Ovary (tissue), 10 donors: ENCODE measurements at places on chromosomes 6 and 20. TPM values are rescaled to one million over a fixed set of nuclear protein-coding genes. Genes with fewer than 3 reads are reported as not detected.
A peak's percentile ranks its signal among the peaks of the same experiment; 100 is the strongest.

The PAX1 gene
- not detected for total RNA-seq

The C20orf96 gene
- total RNA-seq: 10.1 TPM

The FLOT1 gene
- total RNA-seq: 108 TPM

The F13A1 gene
- 80.9 TPM for total RNA-seq

The RHAG gene
- total RNA-seq: not detected

The VGLL2 gene
- not detected for total RNA-seq

The FRK gene
- 3.2 TPM for total RNA-seq

The TOX2 gene
- total RNA-seq: 1.1 TPM

The SLC32A1 gene
- not detected for total RNA-seq

GRCh38 chr6:150194195-150194594, 51.4 kb downstream of the PPP1R14C start:
- no peak for DNase-seq
- no peak overlapping the region for H3K27ac ChIP-seq
- peaks cover 2% of the 10 kb centered on the region for H3K4me1 ChIP-seq
- no peaks in the 10 kb centered on the region for H3K27me3 ChIP-seq
- H3K36me3 ChIP-seq: no peaks in the 10 kb centered on the region

- H3K27ac ChIP-seq: no peak overlapping the region
- no peak for DNase-seq
- H3K36me3 ChIP-seq: no peaks in the 10 kb centered on the region
- no peak overlapping the region for H3K4me3 ChIP-seq
- no peaks in the 10 kb centered on the region for H3K4me1 ChIP-seq
- no peaks in the 10 kb centered on the region for H3K27me3 ChIP-seq
These were observed 192.0 kb downstream of the PREX1 start for GRCh38 chr20:48635791-48636267.

GRCh38 chr6:53730767-53731166, 64.0 kb upstream of the LRRC1 start:
- no peaks in the 10 kb centered on the region for H3K27me3 ChIP-seq
- H3K36me3 ChIP-seq: no peaks in the 10 kb centered on the region
- no peak for DNase-seq
- H3K4me1 ChIP-seq: peaks cover 3% of the 10 kb centered on the region
- no peak overlapping the region for H3K27ac ChIP-seq

DNA sequence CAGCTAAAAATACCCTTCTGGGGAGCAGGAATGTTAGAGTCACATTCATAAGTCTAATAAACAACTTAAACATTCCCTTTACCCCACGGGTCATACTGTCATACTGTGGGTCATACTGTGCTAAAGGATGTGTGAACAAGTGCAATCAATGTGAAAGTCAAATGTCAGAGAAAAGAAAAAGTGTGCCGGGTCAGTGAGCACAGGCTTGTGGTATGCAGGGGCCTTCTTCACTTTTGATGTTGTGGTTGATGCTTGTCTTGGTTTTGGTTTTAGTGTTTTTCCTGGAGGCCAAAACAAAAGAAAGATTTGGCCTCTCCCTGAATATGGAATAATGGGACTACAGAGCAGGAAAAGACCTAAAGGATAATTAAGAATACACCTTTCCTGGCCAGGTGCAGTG, 267.9 kb upstream of the PLN start:
- H3K27ac ChIP-seq: no peak overlapping the region
- H3K36me3 ChIP-seq: no peaks in the 10 kb centered on the region
- no peaks in the 10 kb centered on the region for H3K27me3 ChIP-seq
- no peaks in the 10 kb centered on the region for H3K4me1 ChIP-seq
- DNase-seq: no peak
- H3K4me3 ChIP-seq: no peak overlapping the region

GRCh38 chr6:11706171-11706570, 72.4 kb downstream of the ADTRP start:
- no peak overlapping the region for H3K4me3 ChIP-seq
- H3K4me1 ChIP-seq: no peaks in the 10 kb centered on the region
- no peaks in the 10 kb centered on the region for H3K36me3 ChIP-seq
- no peaks in the 10 kb centered on the region for H3K27me3 ChIP-seq
- no peak for DNase-seq

- H3K4me1 ChIP-seq: no peaks in the 10 kb centered on the region
- H3K27me3 ChIP-seq: no peaks in the 10 kb centered on the region
- H3K36me3 ChIP-seq: no peaks in the 10 kb centered on the region
- no peak overlapping the region for H3K4me3 ChIP-seq
- no peak overlapping the region for H3K27ac ChIP-seq
These were observed 28.4 kb downstream of the LYRM2 start for GRCh38 chr6:89610149-89610642.

DNA sequence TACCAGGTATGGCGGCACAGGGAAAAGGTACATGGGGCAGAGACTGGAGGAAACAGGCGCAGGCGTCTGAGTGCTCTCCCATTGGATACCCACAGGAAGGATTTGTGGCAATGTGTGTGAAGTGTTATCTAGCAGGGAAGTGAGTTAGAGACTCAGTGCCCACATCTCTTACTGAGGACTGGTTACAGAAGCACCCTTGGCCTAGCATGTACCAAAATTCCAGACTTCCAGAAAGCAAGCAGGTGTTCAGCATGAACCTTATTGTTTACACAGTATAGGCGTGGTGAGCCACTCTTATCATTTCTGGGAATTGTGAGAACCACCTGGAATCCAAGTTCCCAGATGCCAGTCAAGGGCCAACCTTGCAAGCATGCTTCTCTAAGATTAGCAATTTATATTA, 14.2 kb downstream of the MANBAL start:
- DNase-seq: no peak
- H3K36me3 ChIP-seq: no peaks in the 10 kb centered on the region
- peaks cover 11% of the 10 kb centered on the region for H3K4me1 ChIP-seq
- H3K27me3 ChIP-seq: no peaks in the 10 kb centered on the region

DNA sequence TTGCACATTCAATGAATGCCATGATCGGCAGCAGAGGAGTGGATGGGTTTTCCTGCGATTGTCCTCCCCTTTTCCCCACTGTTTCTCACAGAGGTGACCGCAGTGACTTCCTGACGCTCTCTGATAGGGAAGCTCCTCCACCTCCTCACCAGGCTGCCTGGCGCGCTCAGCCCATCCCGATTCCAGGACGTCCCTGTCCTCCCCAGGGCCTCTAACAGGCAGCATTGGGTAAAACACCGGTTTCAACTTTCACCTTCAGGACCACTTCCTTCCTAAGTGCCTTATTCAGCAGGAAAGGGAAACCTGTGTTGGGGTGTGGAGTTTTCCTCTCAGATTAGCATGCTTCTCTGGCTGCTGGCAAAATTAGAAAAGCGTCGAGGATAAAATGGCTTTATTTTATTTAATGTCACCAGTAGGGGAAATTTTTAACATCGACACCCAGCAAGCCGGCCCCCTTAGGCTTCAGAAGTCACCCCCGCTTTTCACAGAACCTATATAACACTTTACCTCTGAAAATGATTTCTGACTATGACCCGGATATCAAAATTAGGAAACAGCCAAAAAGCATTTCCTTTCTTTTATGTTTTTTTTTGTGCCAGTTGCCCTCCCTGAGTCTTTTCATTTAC, 570.4 kb upstream of the GJE1 start:
- no peaks in the 10 kb centered on the region for H3K27me3 ChIP-seq
- H3K4me3 ChIP-seq: peak overlapping the region; percentile 13
- DNase-seq: peak; percentile 30
- no peaks in the 10 kb centered on the region for H3K36me3 ChIP-seq
- H3K4me1 ChIP-seq: no peaks in the 10 kb centered on the region

GRCh38 chr6:39731565-39731964, 6.4 kb upstream of the KIF6 start:
- H3K27ac ChIP-seq: no peak overlapping the region
- H3K36me3 ChIP-seq: no peaks in the 10 kb centered on the region
- H3K4me1 ChIP-seq: no peaks in the 10 kb centered on the region
- no peaks in the 10 kb centered on the region for H3K27me3 ChIP-seq
- H3K4me3 ChIP-seq: no peak overlapping the region
- DNase-seq: no peak

DNA sequence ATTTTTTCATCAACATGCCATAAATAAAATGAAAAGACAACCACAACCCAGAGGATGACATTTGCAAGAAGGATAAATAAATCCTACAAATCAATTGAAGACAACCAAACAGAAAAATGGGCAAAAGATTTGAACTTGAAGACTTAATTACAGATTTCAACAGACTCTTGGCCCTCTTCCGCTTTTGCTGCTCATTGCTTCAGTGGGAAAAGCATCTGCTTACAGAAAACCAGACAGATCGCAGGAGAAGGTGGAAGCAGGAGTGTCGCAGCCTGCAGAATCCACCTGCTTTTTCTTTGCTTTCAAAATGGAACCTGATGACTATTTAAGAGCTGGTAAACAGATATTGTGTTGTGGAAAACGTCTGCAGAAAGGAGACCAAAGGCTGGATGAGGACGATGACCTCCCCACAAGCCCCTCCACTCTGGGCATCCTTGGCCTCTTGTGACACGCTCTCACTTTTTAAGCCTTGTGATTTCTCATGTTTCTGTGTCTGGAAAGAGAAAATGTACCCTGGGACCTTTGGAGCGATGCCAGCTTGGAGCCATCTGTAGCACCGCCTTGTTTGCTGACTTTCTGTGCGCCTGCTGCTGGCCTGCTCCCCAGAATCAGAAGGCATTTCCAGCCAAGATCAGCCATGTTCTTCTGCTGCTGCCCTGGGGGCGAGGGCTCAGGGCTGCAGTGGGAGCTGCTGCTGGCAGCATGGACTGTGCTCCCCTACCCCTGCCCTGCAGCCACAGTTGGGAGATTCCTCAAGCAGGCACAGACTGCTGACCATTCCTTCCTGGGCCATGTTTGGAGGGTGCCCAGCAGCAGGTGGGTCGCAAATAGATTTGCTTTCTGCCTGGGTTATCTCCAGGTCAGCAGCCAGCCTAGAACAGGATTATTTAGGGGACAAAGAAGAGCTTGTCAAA, 3.6 kb upstream of the CSTL1 start:
- H3K4me3 ChIP-seq: no peak overlapping the region
- H3K36me3 ChIP-seq: no peaks in the 10 kb centered on the region
- peak; percentile 64 for DNase-seq
- no peak overlapping the region for H3K27ac ChIP-seq
- H3K27me3 ChIP-seq: no peaks in the 10 kb centered on the region

GRCh38 chr6:163725008-163725941, 310.8 kb downstream of the QKI start:
- H3K4me3 ChIP-seq: no peak overlapping the region
- H3K4me1 ChIP-seq: no peaks in the 10 kb centered on the region
- no peaks in the 10 kb centered on the region for H3K27me3 ChIP-seq

DNA sequence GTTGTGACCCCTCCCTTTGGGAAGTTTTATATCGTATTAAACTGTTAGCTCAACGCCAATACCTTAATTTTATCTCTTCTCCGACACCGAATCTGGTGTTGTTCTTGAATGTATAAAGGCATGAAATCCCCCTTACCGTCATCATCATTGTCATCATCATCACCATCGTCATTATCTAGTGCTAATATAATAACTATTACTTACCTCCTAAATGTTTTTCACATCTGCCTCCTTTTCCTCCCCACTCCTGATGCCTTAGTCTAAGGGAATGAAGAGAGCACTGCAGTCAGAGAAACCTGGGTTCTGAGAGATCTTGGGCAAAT, 677 bp upstream of the ZBTB24 start:
- no peaks in the 10 kb centered on the region for H3K27me3 ChIP-seq
- peak overlapping the region; percentile 99 for H3K4me3 ChIP-seq
- DNase-seq: no peak
- peak overlapping the region; percentile 38 for H3K27ac ChIP-seq
- peaks cover 8% of the 10 kb centered on the region for H3K4me1 ChIP-seq

DNA sequence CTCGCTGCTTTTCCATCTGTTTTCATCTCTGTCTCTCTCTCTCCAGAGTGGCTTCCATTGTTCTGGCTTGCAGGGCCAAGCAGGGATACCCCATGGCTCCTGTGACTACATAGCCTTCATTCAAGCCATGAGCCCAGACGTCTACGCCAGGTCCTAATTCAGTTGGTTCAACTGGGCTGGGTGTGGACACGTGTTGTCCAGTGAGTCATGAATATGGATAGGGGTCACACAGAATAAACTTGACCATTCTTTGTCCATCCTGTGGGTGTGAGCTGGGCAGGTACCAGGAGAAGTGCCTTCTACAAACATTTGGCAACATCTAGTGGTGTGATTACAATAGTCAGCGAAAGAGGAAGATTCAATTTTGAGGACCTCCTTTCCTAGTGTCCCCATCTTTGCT, 96.9 kb upstream of the ARMC2 start:
- H3K27me3 ChIP-seq: no peaks in the 10 kb centered on the region
- H3K4me1 ChIP-seq: peaks cover 27% of the 10 kb centered on the region
- no peaks in the 10 kb centered on the region for H3K36me3 ChIP-seq
- DNase-seq: no peak

GRCh38 chr6:88728756-88729155, 234.7 kb downstream of the RNGTT start:
- H3K4me1 ChIP-seq: no peaks in the 10 kb centered on the region
- H3K27me3 ChIP-seq: no peaks in the 10 kb centered on the region
- DNase-seq: no peak
- H3K36me3 ChIP-seq: no peaks in the 10 kb centered on the region
- H3K27ac ChIP-seq: no peak overlapping the region
- no peak overlapping the region for H3K4me3 ChIP-seq

- no peak overlapping the region for H3K4me3 ChIP-seq
- no peaks in the 10 kb centered on the region for H3K27me3 ChIP-seq
- no peaks in the 10 kb centered on the region for H3K4me1 ChIP-seq
- no peak overlapping the region for H3K27ac ChIP-seq
- no peaks in the 10 kb centered on the region for H3K36me3 ChIP-seq
These were observed 118.0 kb downstream of the RFPL4B start for GRCh38 chr6:112464901-112465665.

DNA sequence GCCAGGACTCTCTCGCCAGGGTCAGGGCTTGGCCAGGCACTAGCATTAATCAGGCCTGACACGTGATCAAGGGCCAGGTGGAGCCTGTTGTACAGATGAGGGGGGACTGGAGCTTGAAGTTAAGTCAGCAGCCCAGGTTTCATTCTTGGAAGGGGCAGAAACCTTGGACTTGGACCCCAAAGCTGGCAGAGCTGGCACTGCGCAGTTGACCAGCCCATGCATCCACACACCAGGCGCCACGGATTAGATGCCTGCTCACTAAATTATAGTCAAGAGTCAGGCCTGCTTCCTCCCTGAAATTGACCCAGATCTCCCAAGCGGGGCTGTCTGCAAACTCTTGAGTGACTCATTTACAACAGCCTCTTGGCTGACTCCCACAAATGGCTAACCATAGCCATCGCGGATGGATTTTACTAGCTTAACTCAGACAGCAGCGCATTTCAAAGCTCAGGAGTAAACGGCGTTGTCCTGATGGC, 4.1 kb upstream of the TAF4 start:
- H3K27me3 ChIP-seq: no peaks in the 10 kb centered on the region
- no peak overlapping the region for H3K27ac ChIP-seq
- H3K36me3 ChIP-seq: no peaks in the 10 kb centered on the region

- no peaks in the 10 kb centered on the region for H3K4me1 ChIP-seq
- no peak for DNase-seq
- H3K4me3 ChIP-seq: no peak overlapping the region
These were observed 95.2 kb downstream of the KIF13A start for GRCh38 chr6:17892097-17892686.

DNA sequence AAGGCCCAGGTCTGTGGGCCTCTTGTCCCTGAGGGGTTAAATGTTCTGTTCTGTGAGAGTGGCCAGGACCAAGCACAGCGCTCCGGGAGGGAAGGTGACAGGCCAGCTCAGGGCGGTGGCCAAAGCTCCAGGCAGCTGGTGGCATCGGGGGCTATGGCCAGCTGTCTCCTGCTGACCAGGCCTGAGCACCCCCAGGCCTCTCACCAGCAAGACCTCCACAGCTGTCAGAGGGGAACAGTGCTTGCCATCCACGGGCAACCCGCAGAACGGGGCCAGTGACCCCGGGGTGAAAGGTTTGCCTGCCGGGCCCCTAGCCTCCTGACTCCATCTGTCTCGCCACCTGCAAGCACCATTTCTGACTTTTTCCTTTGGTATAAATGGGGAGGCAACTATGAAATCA, 46.0 kb downstream of the EYA2 start:
- no peaks in the 10 kb centered on the region for H3K36me3 ChIP-seq
- no peaks in the 10 kb centered on the region for H3K4me1 ChIP-seq
- no peaks in the 10 kb centered on the region for H3K27me3 ChIP-seq
